Tibial artery (tissue), 4 donors: ENCODE measurements at places on chromosomes 2 and 18.

DNA sequence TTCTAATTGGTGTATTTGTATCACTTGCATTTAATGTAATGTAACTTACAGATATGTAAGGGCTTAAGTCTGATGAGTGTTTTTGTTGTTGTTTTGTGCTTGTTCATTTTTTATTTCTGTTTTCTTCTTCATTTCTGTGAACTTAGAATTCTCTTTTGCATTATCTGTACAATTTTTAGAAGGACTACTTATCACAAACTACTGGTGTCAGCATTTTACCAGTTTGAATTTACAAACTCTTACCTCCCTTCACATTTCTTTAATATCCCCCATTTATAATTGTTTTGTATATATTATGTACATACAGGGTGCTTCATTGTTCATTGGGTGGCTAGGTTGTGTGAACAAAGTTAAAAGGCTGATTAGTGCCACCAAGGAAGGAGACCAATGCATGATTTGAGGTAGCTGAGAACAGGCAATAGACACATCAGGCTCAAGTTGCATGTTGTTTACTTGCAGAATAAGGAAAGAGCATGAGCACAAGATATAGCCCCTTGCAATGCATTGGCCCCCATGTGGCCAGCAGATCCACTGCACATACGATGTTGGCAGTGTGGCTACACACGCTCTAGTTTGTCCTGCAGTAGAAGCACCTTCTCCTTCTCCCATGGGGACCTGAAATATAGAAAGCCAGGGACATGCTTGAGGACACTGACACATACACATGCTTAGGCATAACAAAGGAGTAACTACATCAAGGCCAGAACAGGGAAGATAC, 198.2 kb downstream of the CD8B2 start:
- no peak overlapping the region for H3K27ac ChIP-seq
- no peaks in the 10 kb centered on the region for H3K4me1 ChIP-seq
- DNase-seq: no peak
- no peaks in the 10 kb centered on the region for H3K36me3 ChIP-seq
- H3K27me3 ChIP-seq: no peaks in the 10 kb centered on the region

GRCh38 chr2:34188464-34189303, 589.6 kb upstream of the FAM98A start:
- no peak for DNase-seq
- H3K27ac ChIP-seq: no peak overlapping the region
- H3K4me1 ChIP-seq: no peaks in the 10 kb centered on the region

DNA sequence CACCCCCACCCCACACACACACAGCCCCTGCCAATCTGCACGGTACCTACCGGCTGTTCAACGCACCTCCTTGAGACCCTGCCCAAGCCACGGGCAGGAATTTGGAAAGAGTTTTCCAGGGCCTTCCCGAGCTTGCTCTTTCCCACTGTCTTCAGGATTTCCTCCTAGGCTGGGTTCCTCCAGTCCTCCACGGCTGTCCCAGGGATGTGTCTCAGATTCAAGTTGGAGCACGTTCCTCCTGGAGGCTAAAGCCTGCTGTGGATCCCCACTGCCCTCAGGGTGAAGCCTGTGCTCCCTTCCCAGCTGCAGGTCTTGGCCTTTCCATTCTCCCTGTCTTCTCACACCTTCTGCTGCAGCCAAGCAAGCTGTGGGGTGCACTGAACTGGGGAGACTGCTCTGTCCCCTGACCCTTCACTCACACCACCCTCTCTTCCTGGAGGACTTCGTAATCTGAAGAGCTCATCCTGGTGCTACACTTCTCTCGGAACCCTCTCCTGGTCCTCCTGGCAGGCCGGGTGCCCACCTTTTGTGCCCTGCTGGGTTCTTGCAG, 54.9 kb upstream of the HS6ST1 start:
- peak; percentile 5 for DNase-seq
- H3K4me1 ChIP-seq: peaks cover 38% of the 10 kb centered on the region
- H3K27me3 ChIP-seq: no peaks in the 10 kb centered on the region
- H3K27ac ChIP-seq: no peak overlapping the region

DNA sequence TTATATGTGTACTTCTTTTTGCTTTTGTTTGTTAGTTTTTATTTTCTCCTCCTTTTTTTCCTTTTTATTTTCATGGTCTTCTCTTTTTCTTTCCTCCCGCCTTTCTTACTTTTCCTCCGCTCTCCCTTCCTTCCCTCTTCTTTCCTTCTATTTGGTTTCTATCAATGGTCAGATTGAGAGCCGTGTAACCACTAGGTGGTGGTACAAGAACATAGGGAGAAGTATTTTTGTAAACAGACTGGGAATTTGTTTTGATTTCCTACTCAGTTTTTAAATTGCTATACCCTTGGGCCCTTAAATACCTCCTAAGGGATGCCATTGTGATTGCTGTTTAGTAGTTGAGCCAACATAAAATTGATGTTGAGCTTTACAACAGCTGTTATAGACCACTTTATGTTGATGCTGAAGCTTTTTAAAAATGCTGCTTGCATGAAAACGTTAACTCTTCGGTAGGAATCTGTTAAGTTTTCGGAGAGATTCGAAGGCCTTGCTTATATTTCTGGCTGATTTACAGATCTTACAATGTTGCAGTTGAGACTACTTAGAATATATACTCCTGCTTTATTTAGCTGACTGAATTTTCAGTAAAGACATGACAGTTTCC, 124.2 kb downstream of the UBE2E3 start:
- no peak overlapping the region for H3K4me3 ChIP-seq
- H3K36me3 ChIP-seq: no peaks in the 10 kb centered on the region
- no peaks in the 10 kb centered on the region for H3K4me1 ChIP-seq
- no peak overlapping the region for H3K27ac ChIP-seq
- DNase-seq: no peak
- no peaks in the 10 kb centered on the region for H3K27me3 ChIP-seq

- no peak overlapping the region for H3K4me3 ChIP-seq
- H3K27ac ChIP-seq: no peak overlapping the region
- H3K36me3 ChIP-seq: no peaks in the 10 kb centered on the region
- no peaks in the 10 kb centered on the region for H3K27me3 ChIP-seq
Measured at GRCh38 chr2:10993001-10993481, 81.3 kb downstream of the KCNF1 start.

GRCh38 chr18:77651441-77651840, 401.8 kb downstream of the GALR1 start:
- H3K4me1 ChIP-seq: no peaks in the 10 kb centered on the region
- H3K27me3 ChIP-seq: peaks cover 10% of the 10 kb centered on the region
- H3K27ac ChIP-seq: no peak overlapping the region
- H3K4me3 ChIP-seq: no peak overlapping the region
- DNase-seq: no peak

- H3K4me1 ChIP-seq: no peaks in the 10 kb centered on the region
- peaks cover 4% of the 10 kb centered on the region for H3K27me3 ChIP-seq
- DNase-seq: no peak
- no peak overlapping the region for H3K27ac ChIP-seq
- H3K4me3 ChIP-seq: no peak overlapping the region
Measured at GRCh38 chr18:62660691-62661090, 54.6 kb upstream of the PHLPP1 start.

DNA sequence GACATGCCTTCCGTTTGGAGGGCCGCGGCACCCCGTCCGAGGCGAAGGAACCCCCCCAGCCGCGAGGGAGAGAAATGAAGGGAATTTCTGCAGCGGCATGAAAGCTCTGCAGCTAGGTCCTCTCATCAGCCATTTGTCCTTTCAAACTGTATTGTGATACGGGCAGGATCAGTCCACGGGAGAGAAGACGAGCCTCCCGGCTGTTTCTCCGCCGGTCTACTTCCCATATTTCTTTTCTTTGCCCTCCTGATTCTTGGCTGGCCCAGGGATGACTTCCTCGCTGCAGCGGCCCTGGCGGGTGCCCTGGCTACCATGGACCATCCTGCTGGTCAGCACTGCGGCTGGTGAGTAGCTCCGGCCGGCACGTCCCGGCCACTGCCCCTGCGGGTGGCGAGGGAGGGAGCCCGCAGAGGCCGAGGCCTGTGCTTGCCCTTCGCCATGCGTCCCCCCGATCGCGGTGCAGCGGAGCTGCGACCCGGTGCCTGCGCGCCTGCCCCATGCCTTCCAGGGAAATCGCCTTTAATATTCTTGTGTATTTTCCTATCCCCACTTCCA, 1.2 kb downstream of the BMPR2 start:
- peak overlapping the region; percentile 98 for H3K4me3 ChIP-seq
- no peaks in the 10 kb centered on the region for H3K36me3 ChIP-seq
- peak; percentile 46 for DNase-seq
- H3K27me3 ChIP-seq: no peaks in the 10 kb centered on the region

- H3K27ac ChIP-seq: no peak overlapping the region
- no peak overlapping the region for H3K4me3 ChIP-seq
- peaks cover 6% of the 10 kb centered on the region for H3K4me1 ChIP-seq
- no peak for DNase-seq
- no peaks in the 10 kb centered on the region for H3K36me3 ChIP-seq
Measured at GRCh38 chr2:25939257-25939668, 43.0 kb downstream of the KIF3C start.

- H3K36me3 ChIP-seq: no peaks in the 10 kb centered on the region
- no peaks in the 10 kb centered on the region for H3K27me3 ChIP-seq
- H3K27ac ChIP-seq: no peak overlapping the region
Measured at GRCh38 chr2:202113571-202114142, 40.6 kb downstream of the KIAA2012 start.

GRCh38 chr2:230909841-230910545, 15.0 kb downstream of the GPR55 start:
- H3K36me3 ChIP-seq: no peaks in the 10 kb centered on the region
- peaks cover 6% of the 10 kb centered on the region for H3K27me3 ChIP-seq
- no peak overlapping the region for H3K4me3 ChIP-seq
- DNase-seq: peak; percentile 41
- no peaks in the 10 kb centered on the region for H3K4me1 ChIP-seq

DNA sequence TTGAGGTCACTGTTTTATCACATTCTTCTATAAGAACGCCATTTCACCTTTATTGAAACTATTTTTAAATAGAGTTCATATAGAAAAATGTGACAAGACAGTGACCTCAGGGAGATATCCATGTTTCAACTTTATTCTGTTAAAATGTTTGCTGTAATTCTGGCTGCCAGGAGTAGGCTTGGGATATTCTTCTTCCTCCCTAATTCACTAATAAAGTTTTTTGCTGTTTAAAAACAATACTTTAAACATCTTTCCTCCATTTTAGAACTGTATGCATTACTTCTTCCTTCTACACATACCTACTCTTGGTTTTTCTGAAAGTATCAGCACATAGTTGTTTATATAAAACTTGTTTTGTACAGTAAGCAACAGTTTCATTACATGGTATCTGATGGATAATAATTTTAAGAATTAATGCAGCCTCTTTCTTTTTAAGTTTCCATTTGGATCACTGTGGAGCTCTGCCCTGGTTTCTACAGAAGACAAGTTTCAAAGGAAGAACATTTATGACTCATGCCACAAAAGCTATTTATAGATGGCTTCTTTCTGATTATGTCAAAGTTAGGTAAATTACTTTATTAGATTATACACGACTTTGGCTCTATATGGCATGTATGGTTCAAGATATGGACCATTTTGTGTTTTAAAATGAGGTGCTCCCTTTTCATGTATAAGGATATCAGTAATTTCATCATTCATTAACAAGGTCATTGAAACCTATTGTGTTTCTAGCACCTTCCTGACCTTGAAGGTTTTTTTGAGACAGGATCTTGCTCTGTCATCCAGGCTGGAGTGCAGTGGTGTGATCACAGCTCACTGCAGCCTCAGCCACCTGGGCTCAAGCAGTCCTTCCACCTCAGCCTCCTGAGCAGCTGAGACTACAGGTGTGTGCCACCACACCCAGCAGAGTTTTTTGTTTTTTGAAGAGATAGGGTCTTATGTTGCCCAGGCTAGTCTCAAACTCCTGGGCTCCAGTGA, 7.2 kb downstream of the CPSF3 start:
- no peak overlapping the region for H3K27ac ChIP-seq
- no peak overlapping the region for H3K4me3 ChIP-seq
- no peaks in the 10 kb centered on the region for H3K4me1 ChIP-seq
- H3K36me3 ChIP-seq: peaks cover 39% of the 10 kb centered on the region
- no peak for DNase-seq
- no peaks in the 10 kb centered on the region for H3K27me3 ChIP-seq

DNA sequence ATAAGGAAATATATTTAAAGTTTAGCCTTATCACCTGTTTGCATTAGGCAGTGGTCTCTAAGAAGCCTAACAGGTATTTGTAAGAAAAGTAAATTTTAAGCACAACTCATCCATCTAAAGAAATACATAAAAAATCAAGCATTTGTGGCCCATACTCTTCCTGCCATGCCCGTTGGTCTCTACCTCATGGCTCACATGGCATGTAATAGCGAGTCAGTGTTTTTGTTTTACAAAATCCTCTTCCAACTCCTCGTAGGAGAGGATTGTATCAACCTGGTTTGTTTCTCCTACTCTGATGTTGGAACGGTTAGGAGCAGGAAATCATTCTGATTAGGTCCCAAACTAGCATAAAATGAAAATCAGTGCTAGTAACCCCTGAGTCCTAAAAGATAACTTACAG, 91.8 kb downstream of the FMNL2 start:
- H3K36me3 ChIP-seq: no peaks in the 10 kb centered on the region
- DNase-seq: no peak
- H3K4me1 ChIP-seq: peaks cover 10% of the 10 kb centered on the region

- H3K4me3 ChIP-seq: no peak overlapping the region
- DNase-seq: no peak
- no peak overlapping the region for H3K27ac ChIP-seq
- no peaks in the 10 kb centered on the region for H3K4me1 ChIP-seq
- H3K36me3 ChIP-seq: no peaks in the 10 kb centered on the region
Measured at GRCh38 chr2:1518867-1519530, 105.7 kb downstream of the TPO start.

GRCh38 chr2:38754506-38754905, 3.3 kb upstream of the SRSF7 start:
- no peaks in the 10 kb centered on the region for H3K36me3 ChIP-seq
- peaks cover 3% of the 10 kb centered on the region for H3K4me1 ChIP-seq
- H3K4me3 ChIP-seq: no peak overlapping the region
- no peak overlapping the region for H3K27ac ChIP-seq
- no peaks in the 10 kb centered on the region for H3K27me3 ChIP-seq

GRCh38 chr18:9335697-9336045, 1.1 kb downstream of the TWSG1 start:
- no peaks in the 10 kb centered on the region for H3K27me3 ChIP-seq
- no peak for DNase-seq
- H3K36me3 ChIP-seq: peaks cover 28% of the 10 kb centered on the region
- peak overlapping the region; percentile 96 for H3K4me3 ChIP-seq

DNA sequence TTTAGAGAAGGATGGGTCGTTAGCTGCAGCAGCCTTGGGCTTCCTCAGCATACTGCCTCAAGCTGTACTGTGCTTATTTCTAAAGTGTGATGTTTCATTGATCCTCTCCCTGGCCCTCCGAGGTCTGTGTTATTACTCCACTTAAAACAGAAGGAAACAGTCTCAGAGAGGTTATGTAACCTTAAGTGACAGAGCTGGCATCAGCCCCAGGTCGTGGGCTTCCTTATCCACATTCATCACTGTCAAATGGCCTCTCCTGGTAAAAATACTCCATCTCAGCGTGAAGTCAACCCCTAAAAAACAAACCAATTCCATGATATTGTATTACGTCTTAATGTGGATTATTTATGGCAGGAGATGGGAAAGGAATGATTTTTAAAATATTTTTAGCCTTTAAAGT, 153.3 kb upstream of the NOSTRIN start:
- peak overlapping the region; percentile 57 for H3K27ac ChIP-seq
- peaks cover 14% of the 10 kb centered on the region for H3K4me1 ChIP-seq
- H3K27me3 ChIP-seq: no peaks in the 10 kb centered on the region
- H3K36me3 ChIP-seq: no peaks in the 10 kb centered on the region
- no peak for DNase-seq

GRCh38 chr2:62354771-62355561, 151.0 kb downstream of the TMEM17 start:
- no peaks in the 10 kb centered on the region for H3K4me1 ChIP-seq
- no peaks in the 10 kb centered on the region for H3K27me3 ChIP-seq
- no peaks in the 10 kb centered on the region for H3K36me3 ChIP-seq
- H3K27ac ChIP-seq: no peak overlapping the region
- H3K4me3 ChIP-seq: no peak overlapping the region
